ENCODE measurements at places on chromosomes 1 and 21.
A peak's percentile ranks its signal among the peaks of the same experiment; 100 is the strongest.

GRCh38 chr1:176541663-176542062 lies 78.7 kb downstream of the PAPPA2 start:
- DNase-seq, result no peak

DNA sequence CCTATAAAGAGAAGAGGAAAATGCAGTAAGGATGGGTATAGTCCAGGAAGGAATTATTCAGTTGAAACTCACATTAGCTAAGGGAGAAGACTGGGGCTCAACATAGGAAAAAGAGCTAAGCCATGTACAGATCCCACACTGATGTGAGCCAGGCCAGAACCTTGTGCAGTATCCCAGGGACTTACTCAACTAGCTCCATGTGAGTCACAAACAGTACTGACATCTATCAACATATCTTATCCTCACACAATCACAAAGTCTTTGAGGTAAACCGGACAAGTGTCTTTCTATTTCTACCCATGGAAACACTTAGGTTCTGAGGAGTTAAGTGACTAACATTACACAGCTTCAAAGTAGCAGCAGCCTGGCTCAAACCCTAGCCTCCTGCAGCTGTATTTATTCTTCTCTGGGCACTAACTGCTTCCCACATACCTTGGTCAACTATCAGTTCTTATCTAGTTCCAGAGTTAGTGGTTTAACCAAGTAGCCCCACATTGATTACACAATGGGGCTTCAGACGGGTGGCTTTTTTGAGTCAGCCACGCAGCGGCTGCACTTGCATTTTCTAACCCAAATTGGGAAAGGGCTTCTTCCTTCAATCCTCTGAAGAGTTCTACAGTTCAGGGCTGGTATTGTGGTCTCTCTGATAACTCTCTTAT lies 9.5 kb downstream of the CD5L start:
- DNase-seq, result no peak

DNA sequence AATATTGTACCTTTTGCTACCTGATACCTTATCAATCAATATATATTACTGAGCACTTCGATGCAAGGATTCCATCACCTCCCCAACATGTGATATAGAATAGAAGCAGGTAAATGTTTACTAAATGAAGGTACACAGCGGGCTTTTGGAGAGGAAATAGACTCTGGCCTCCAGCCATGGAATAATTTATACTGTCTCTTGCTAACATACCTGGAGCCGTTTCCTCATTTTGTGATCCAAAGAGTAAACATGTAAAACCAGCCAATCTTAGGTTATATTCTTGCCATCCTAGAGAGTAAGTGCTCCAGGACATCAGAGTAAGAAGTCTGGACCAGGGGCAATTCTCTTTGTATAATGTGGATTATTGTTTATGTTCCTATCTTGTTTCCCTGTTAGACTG lies 39.4 kb downstream of the NDUFS5 start:
- DNase-seq, result no peak

GRCh38 chr21:34938089-34938764 lies 110.9 kb downstream of the RUNX1 start:
- no peak for DNase-seq

- DNase-seq, result no peak
These were observed 38.1 kb downstream of the NIBAN1 start for GRCh38 chr1:184935920-184936798.

DNA sequence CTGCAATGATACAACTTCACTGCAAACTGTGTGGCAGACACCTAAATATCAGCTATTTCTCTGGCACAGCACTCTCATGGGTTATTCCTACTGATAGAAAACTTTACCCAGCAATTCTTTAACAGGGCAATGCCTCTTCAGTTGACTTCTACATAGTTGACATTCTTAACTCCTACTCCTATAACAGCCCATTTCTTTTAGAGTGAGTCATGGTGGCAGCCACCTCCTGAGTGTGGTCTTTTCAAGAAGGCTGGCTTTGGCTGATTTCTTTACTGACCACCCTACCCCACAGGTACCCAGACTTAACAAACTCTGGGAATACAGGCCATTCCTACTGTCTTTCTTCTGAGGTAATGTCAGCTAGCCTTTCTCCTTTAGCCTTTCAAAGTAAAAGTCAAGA lies 805.8 kb upstream of the ADGRL2 start:
- no peak for DNase-seq

GRCh38 chr21:31926498-31926897 lies 53.7 kb downstream of the HUNK start:
- DNase-seq, result no peak

DNA sequence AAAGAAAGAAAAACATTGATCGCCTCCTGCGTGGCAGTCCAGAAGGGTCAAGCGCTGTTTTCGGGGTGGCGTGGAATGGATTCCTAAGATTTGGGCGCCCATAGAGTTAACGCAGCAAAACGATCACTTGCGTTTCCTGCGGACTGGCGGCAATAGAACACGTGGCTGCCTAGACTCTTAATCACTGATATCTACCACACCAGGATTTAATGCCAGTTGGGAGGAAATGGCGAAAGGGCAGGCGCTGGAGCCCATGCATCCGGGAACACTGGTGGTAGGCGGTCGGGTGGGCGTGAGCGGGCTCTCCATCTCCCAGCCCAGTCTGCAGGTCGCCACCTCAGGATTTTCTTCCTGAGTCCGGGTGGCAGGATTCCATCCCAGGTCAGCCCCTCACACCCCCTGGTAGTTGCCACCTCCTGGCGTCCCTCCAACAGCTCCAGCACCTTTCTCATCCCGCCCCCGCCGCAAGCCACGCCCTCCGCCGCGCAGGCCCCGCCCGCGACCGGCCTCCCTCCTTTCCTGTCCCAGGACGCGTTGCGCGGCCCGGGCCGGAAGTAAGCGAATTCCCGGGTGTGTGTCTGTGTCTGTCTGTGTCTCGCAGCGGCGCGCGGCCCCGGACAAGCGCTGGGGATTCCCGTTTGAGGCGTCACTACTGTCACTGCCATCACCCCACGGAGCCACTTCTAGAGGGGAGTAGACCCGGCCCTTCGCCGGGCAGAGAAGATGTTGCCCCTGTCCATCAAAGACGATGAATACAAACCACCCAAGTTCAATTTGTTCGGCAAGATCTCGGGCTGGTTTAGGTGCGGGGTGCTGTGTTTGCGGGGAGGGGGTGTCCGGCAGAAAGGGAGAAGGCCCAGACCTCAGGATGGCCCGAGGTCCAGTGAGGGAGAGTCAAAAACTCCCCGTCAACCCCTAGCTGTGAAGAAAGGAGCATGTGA lies at the start of gene SLC30A7:
Gene SLC30A7 (plus strand): TSS at position 551 of the 941 bp plus-strand sequence. CDS start 173 bp downstream, at position 724.
- DNase-seq, result peak; percentile 95

GRCh38 chr1:86296305-86297205 lies 99.6 kb downstream of the ODF2L start:
- DNase-seq, result no peak

DNA sequence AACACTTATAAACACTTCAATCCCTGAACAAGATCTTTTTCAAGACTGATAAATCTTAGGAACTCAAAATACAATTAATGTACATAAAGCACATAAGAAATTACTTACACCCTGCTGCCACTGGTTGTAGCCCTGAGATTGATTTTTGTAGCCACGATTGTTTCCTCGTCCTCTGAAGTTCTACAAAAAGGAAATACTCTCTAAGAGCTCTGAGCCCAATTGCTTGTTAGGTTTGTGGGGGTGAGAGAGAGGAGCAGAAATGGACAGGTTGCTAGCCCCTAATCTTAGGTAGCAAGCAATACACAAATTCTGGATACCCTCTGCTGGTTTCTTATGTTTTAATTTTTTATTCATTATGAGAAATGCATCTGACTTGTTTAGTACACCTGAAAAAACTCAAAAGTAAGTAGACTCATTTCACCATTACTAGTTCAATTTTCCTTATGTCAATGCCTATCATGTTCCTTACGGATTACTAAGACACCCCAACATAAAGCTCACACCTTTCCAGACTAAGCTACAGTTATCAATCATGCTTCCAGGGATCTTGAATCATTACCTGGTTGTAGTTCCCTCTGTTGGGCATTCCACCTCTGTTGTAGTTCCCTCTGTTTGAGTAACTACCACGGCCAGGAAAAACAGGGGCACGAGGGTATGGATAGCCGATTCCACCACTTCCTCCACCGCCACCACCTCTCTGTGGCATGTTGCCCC lies 9.3 kb downstream of the HNRNPU start:
- no peak for DNase-seq

DNA sequence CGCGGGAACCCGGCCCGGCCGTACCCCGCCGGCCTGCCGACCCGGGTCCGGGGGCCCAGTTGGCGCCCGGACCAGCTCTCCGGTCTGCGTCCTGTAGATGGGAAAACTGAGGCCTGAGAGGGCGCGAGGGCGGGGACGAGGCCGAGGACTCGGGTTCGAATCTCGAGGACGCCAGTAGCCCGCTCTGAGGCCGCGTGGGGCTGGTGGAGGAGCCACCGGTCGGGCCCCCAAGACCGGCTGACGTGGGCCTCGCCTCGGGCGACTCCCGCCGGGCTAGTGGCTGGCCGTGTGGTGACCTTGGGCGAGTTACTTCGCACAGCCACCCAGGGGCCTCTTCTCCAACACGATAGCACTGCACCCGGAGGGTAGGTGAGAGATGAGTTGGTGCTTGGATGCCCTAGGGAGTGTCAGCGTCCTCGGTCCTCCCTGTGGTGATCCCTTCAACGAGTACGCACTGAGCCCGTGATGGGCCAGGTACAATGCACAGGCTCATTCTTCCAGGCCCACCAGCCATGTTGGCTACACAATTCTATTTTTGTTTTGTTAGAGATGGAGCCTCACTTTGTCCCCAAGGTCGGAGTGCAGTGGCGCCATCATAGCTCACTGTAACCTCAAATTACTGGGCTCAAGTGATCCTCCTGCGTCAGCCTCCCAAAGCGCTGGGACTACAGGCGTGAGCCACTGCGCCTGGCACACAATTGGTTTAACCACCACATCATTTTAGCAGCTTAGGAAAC lies 404 bp upstream of the SCMH1 start:
- DNase-seq, result no peak

- no peak for DNase-seq
These were observed 72.0 kb downstream of the ZNF281 start for GRCh38 chr1:200337831-200338230.

DNA sequence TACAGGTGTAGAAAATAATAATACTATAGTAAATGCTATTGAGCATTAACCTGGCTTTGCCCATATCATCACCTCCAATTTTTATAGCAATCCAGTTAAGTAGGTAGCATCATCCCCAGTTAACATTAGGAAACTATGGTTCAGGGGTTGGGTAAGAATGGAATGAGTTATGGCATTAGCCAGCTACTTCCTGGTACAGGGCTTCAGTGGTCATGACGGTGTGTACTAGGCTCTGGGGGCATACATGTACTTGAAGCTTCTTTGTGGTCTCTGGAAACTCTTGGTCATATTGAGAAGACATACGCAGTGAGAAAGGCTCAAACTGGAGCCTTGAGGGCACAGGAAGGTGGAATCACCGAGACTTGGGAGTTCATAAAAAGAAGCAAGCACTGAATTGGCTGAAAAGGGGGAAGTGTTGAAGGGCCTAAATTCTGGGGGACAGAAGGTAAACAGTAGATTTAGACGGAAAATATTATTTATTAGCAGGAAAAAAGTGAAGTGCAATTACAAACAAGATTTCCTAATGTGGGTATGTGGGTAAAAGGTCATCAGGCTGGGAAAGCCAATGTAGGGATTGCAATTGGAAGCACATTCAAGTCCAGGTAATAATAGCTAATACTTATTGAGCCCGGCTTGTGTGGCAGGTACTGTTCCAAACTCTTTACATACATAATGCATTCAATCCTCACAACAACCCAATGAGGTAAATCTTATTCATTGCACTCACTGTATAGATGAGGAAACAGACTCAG lies 114.2 kb upstream of the ATP1A1 start:
- no peak for DNase-seq

DNA sequence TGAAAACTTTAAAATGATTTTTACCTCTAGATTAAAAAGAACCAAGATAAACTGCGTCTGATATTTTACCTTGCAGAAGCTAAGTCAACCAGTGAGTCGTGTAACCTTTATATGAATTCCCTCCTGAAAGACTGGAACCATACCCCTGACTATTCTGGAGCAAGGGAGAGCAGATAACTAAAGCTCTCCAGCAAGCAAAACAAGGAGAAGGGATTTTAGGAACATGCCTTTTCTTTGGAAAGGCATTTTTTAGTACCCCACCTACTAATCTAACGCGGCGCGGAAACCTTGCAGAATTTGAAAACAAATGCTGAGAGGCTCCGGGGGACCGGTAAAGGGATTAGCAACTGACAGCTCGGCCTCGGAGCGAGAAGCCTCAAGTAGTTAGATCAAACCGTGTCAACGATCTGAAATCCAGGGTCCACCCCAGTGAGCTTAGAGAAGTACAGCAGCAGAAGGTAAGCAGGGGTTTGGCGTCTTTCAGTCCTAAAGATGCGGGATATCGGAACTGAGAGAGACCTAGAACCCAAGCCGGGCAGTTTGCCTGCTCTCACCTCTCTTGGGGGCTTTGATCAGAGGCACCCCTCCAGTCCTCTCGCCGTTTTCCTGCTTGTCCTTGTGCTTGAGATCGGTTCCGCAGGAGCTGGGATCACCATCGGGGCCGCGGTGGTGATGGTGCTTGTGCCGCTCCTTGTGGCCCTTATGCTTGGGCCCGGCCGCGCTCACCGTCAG lies 954 bp downstream of the RSBN1 start:
- peak; percentile 62 for DNase-seq

- no peak for DNase-seq
These were observed 61.6 kb downstream of the KLHDC7A start for GRCh38 chr1:18542351-18542750.

DNA sequence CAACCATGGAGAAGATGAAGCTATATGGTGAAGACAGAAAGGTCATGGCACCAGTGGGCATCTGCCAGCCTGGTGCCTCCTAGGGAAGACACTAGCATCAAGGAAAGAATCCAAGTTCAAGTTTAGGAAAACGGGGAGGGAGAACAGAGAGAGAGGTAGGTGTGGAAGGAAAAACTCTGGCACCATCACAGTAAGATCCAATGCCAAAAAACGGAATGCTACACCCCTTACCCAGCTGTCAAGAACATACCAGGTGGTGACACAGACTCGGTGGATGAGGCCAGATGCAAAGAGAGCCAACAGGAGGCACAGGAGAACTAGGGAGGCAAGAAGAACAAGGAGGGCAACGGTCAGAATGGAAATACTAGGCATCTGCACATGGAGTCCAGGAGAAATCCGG lies 3.6 kb downstream of the KRTCAP2 start:
- no peak for DNase-seq

DNA sequence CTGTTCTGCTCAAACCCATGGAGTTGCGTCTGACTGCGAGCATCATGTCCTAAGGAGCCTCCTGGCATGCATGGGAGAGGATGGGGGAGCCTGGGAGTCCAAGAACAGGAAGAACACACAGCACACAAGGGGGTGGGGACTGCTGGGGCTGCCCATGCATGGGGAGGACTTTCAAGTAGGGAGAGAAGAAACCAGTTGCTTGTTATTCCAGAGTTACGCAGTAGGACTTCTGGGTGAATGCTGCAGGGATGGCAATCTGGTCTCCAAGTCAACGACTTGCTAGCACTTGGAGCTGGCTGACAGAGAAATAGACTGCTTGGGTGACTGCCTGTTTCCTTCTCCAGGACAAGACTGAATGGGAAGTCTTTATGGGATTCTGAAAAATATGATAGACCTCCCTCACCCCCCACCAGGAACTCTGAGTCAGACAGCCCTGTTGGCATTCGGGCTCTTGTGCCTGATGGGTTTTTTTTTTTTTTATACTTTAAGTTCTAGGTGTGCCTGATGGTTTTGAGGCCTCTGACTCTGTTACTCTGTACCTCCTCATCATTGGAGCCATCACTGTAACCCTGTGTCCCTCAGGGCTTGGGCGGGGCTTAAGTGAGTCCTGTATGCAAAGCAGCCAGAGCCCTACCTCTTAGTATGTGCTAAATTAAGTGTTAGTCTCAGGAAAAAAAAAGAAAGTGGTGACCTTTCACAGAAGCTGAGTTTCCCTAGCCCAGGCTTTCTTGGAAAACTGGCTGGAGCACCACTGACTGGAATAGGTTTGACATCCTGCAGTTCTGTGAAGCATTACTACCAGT lies 30.3 kb downstream of the MAP3K21 start:
- DNase-seq, result no peak
